ENCODE measurements at places on chromosomes 2 and 18.

GRCh38 chr2:102179061-102179460 is 7.8 kb upstream of the IL1RL2 start:
- DNase-seq = no peak

- DNase-seq = no peak
Observed at GRCh38 chr2:206881708-206882410, 57.5 kb upstream of the CPO start.

- no peak for DNase-seq
Observed at GRCh38 chr2:88036606-88037005, 19.0 kb downstream of the KRCC1 start.

- no peak for DNase-seq
Observed at GRCh38 chr2:223822818-223823217, 14.6 kb downstream of the AP1S3 start.

- DNase-seq = no peak
Observed at GRCh38 chr2:12612671-12613070, 104.1 kb upstream of the TRIB2 start.

DNA sequence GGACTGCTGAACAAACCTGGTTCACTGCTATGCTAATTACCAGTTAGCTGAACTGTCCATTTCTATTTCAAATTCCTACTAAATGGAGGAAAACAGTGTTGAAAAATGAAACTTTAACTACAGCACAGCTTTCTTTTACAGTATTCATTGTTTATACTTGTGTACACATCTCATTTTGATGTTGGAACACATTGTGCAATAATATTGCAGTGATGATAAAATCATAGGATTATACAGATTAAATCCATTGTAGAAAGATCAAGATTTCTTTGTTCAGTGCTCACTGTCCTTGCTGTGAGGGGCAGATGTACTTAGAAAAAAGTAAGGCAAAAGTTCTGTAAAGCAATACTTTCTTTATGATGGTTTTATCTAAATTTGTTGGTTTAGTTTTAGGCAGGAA is 1055.1 kb downstream of the LRP1B start:
- no peak for DNase-seq

GRCh38 chr18:25813110-25813509 is 277.3 kb downstream of the SS18 start:
- no peak for DNase-seq

GRCh38 chr2:127811397-127812321 is 688 bp upstream of the WDR33 start:
- DNase-seq = no peak

- no peak for DNase-seq
Observed at GRCh38 chr2:6679471-6679870, 186.2 kb downstream of the CMPK2 start.

DNA sequence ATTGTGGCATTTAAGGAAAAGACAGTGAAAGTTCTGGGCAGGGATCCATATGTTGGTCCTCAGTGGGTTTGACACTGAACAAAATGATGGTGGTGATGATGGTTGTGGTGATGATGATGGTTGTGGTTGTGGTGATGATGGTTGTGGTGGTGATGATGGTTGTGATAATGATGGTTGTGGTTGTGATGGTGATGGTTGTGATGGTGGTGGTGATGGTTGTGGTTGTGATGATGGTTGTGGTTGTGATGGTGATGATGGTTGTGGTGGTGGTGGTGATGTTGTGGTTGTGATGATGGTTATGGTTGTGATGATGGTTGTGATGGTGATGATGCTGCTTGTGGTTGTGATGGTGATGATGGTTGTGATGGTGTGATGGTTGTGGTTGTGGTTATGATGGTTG is 308.7 kb downstream of the AGAP1 start:
- DNase-seq = no peak

GRCh38 chr2:146874260-146874658 is 970.6 kb upstream of the ACVR2A start:
- DNase-seq = no peak

DNA sequence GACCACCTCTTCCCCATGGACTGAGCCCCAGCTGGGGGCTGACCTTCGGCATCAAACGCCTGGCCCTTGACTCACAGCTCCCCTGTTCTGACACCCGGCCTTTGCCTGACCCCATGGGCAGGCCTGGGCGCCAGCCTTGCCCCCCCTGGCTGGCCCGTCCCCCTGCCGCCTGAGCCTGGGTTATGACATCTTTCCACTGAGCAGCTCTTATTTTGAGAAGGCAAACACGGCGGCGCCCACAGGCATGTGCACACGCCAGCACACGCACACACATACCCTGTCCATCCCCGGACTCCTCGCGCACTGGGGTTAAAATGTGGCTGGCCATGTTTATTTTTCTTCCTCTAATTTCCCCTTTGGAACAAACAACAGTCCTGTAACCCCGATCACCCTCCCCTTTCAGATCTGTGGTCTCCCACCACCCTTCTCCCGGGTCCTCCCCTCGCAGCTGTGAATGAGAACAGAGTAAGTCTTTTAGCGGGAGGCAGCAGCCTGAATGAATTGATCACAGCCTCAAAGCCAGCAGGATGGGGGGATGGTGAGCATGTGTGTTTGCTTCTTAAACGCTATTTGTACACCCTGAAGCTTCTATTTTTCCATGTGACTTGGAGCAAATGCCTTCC is 11.8 kb upstream of the ATOH8 start:
- DNase-seq = peak; percentile 56

DNA sequence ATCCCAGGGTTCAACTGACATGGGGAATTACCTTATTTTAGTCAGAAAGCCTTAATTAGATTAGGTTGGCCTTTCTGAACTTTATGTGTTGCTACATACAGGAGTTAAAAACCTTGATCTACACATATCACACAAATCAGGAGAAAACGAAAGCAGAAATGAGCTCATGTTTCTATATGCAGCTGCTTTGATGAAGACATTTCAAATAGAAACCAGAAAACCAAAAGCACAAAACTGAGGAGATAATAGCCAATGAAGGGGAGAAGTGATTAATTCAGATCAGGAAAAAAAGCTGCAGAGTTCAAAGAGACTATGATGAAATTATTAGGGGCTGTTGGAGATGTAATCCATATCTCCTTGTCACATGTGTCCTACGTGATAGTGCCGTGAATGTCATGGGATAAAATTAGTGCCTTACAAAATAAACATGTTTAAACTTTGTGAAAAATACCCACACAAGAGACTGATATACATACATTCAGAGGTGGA is 255.0 kb downstream of the CAMKMT start:
- no peak for DNase-seq

GRCh38 chr2:239359196-239359912 is 41.5 kb downstream of the HDAC4 start:
- no peak for DNase-seq

- DNase-seq = no peak
Observed at GRCh38 chr2:43729491-43730174, 44.2 kb upstream of the DYNC2LI1 start.

DNA sequence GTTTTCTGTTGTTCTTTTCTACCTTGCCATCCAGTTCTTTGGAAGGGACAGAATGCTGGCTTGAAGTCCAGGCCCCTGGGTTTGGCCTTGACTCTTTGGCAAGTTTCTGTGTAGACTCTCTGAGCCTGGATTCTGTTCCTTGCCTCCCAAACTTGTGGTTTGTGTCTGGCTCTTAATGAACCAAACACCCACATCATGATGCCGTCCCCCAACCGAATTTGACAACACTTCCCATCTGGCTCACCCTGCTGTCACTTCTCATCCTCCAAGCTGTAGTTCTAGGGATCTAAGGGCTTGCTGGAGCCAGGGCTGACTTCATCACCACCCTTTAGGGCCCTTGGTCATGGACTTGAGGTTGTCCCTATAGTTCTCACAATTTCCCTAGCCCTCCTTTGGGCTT is 68.9 kb upstream of the CELF4 start:
- no peak for DNase-seq

DNA sequence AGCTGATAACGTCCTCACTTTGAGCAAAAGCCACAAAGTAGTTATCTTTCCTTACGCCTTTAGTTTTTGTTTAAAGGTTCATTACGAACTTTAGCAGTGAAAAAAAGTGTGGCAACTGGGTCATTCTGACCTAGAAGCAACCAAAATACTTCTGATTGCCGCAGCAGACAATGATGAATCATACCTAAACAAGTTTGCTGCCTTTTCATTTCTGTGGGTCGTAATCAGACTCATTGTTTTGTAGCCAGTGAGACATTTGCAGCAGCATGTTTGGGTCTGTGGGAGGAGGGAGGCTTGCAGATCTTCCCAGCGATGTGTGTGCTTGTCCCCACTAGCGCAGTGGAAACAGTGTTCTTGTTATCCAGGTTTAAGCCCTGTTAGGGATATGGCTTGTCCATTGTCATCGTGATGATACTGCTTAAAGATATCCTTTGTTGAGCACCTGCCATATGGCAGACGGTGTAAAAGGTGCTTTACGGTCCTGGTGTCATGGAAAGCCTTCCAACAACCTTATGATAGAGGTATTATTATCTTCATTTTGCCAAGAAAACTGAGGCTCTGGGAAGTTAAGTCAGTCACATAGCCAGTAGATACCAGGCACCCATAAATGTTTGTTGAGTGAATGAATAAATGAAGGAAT is 1.3 kb upstream of the GREB1 start:
- DNase-seq = no peak

- DNase-seq = no peak
Observed at GRCh38 chr2:170680172-170680941, 34.8 kb upstream of the SP5 start.

DNA sequence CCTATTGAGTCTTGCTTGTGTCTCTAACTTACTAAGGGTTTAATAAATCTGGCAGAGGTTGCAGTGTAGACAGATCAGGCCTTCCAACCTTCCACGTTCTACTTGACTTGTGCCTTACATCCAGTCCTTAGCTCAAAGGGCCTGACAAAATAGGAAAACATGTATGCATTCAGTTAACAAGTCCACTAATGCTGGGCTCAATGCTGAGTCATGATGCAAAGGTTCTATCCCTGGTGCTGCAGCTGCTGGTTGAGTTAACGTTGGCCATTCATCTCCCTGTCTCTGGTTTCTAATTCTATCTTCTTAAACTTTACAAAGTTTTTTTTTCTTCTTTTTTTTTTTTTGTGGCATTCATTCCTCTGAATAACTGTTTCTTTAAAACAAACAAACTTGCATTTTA is 46.3 kb upstream of the ITGB6 start:
- no peak for DNase-seq

GRCh38 chr2:96838345-96839292 is 5.2 kb downstream of the ANKRD23 start:
- no peak for DNase-seq

DNA sequence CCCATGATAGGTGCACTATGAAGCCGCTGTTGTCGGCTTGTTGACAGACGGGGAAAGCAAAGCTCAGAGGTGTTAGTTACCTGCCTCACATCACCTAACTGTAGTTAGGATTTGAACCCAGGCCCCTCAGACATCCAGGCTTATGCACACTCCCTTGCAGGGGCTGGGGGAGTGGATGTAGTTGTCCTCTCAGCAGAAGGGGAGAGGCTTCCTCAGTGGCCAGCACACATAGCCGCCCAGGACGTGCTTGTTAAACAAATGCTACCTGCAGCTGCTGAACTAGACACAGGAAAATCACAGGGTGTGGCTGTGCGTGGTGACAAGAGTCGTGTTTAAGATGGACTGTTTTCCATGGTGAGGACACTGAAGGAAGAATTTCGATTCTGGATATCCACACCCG is 39.2 kb downstream of the GREB1 start:
- DNase-seq = no peak

DNA sequence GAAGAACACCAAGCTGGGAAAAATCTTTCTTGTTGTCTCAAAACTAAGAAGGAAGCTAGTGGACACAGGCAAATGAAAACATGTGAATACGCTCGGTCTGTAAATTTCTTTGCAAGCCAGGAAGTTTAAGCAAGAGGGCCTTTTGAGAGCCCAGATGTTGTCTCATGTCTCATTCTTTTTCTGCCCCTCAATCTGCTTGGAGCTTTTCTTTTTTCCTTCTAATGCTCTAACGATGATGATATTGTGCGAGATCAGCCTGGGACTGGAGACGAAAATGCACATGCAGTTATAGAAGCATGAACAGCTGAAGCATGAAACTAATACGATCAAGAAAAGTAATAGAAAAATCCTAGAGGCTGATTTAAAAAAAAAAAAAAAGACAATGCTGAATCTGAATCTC is 138.6 kb upstream of the CHAC2 start:
- no peak for DNase-seq

GRCh38 chr18:55925772-55926171 is 337.8 kb upstream of the TCF4 start:
- DNase-seq = no peak

DNA sequence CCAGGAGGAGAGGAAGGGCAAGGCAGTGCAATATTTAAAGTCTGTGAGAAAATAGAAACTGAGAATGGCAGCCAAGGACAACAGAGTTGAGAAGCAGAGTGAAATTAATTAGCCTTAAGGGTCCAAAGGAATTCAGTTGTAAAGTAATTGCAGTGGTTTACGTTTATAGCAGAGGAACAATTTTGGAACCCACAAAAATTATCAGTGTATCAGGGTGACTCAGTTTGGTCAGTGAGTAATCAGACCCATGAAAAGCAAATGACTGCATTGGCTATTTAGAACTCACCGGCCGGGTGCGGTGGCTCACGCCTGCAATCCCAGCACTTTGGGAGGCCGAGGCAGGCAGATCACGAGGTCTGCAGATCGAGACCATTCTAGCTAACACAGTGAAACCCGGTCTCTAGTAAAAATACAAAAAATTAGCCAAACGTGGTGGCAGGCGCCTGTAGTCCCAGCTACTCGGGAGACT is 245.8 kb upstream of the SLC39A10 start:
- no peak for DNase-seq

DNA sequence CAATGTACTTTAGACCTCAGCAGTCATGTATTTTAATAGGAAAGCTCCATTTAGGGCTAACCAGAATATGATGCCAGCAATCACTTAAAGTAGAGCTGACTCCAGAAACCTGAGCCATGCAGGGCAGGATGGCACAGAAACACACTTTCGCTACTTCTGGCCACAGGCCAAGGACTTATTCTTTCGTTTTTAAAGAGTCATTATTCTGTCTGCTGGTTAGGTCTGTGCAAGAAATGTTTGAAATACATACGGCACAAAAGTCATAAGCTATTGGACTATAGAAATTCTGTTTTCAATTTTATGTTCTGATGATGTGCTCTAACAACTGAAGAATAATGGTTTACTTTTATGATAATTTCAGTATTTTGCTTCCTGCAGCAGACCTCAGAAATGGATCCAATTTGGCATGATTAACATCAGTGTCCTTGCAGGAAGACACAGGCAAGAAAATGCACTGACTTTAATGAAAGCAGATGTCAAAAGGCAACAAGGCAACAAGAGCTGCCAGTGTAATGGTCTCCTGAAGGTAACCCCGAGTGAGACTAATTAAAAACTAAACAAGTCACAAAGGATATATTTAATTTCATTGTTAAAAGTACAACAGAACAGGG is 114.4 kb upstream of the CHRNA1 start:
- no peak for DNase-seq

DNA sequence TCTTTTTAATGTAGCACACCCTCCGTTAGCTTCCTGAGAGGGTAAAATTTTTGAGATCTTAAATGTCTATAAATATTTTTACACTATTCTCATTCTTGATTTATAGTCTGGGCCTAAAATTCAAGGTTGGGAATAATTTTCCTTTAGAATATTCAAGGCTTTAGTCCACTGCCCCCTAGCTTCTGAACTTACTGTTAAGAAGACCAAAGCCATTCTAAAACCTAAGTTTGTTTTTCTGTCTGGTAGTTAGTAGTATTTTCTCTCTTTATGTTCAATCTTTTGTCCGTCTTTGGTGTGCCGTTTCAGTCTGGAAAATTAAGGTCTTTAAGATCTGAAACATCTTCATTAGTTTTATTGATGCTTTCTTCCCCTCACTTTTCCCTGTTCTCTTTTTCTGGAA is 14.5 kb downstream of the OSBPL6 start:
- DNase-seq = no peak
